ENCODE measurements at places on chromosomes 1 and 21. TPM values are rescaled to one million over a fixed set of nuclear protein-coding genes. Genes with fewer than 3 reads are reported as not detected.

DNA sequence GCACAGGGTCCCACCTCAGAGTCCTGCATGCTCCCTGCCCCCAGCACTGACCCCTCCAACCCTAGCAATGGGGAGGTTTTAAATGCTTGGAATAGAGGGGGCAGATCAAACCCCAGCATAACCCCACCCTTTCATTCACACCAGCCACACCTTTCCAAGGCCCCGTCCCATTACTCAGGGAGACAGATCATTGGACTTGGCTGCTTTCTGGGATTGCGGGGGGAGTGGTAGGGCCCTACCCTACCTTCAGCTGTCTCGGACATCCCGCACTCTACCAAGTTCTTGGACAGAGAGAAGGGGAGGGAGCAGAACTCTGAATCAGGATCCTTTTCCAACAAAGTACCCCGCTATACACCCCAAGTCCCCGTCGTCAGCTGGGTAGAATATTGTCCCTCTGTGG is 983 bp downstream of the PADI2 start:
- DNase-seq = no peak

GRCh38 chr1:185804206-185804605 is 70.0 kb downstream of the HMCN1 start:
- DNase-seq = no peak

DNA sequence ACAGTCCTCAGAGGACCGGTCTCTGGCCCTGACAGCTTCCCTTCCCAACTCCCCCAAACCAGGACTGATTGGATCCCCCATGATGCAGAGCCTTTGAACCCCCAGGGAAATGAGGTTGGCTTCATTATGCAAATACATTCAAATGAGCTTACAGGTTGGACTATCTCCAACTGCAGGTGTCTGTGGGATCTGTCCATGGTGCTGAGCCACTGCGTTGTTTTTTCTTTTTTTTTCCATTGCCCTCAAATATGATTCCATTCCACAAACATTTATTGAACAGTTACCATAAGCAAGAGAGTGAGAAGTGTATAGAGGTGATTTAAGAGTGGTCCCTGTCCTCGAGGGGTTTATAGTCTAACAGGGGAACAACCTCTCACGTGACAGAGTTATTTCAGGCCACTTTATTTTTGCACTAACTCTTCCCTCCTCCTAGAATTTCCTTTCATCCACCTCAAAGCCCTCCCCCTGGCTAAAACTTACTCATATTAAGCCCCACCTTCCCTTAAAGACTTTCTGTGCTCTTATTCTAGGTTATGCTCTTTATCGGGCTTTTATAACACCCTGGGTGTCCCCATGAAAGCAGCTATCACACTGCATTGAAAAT is 21.9 kb downstream of the DLGAP3 start:
- DNase-seq = no peak

GRCh38 chr1:119679223-119679622 is 31.2 kb upstream of the ZNF697 start:
- no peak for DNase-seq

DNA sequence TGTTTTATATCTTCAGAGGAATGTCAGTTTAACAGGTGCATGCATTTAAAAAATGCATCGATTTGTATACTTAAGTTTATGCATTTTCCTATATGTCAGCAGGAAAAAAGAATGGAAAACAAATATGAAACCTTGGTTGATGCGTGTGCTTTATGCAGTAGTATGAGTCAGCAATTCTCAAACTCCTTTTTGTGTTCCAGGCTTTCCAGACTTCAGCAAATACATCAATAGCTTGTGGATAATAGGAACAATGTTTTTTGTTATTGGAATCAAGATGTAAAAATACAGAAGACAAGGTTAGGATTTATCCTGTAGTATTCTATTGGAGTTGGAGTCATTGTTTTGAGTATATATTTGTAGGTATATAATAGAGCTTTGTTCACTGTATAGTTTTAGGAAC is 45.2 kb downstream of the CHODL start:
- DNase-seq = no peak

DNA sequence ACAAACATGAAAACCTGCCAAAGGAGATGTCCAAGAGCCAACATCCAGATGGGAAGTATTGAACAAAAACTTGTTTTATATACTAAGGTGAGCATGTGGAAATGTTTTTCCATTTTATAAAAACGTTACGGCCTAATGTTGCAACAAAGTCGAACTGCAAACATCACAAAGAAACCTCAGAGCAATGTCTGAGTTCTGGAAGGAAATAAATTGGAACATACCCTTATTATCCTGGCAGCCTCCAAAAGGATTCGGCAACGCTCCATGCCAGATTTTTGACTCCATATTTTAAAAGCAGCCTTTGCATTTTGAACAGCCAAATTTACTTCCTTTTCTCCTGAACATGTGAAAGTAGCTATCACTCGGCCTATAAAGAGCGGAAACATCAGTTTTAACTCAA is 3.3 kb downstream of the ALDH9A1 start:
- DNase-seq = no peak

DNA sequence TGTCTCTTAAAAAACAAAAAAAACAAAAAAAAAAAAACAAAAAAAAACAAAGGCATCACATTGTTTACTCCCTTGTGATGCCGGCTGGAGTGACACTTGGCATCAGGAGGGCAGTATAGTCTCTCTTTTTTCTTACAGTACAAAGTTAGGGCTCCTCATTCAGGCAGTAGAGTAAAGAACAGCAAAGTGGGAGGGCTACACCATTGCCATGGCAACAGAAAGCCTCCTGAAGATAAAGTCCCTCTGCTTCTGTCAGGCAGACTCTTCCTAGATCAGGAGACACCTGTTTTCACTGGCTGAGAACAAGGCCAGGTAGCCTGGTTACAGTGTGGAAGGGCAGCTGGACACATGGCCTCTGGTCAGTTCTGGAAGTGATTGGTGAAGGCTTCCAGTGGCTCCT is 41.3 kb upstream of the RAB3GAP2 start:
- no peak for DNase-seq

The ATP5PF gene
- total RNA-seq = 36.6 TPM

GRCh38 chr1:158155673-158156072 is 25.0 kb upstream of the CD1D start:
- DNase-seq = no peak

The NBPF4 gene
- total RNA-seq = not detected

GRCh38 chr1:240008298-240008697 is 83.4 kb upstream of the FMN2 start:
- DNase-seq = no peak

The TAS1R1 gene
- not detected for total RNA-seq

- DNase-seq = peak; percentile 51
Measured at GRCh38 chr1:178867670-178868069, 3.2 kb downstream of the ANGPTL1 start.

DNA sequence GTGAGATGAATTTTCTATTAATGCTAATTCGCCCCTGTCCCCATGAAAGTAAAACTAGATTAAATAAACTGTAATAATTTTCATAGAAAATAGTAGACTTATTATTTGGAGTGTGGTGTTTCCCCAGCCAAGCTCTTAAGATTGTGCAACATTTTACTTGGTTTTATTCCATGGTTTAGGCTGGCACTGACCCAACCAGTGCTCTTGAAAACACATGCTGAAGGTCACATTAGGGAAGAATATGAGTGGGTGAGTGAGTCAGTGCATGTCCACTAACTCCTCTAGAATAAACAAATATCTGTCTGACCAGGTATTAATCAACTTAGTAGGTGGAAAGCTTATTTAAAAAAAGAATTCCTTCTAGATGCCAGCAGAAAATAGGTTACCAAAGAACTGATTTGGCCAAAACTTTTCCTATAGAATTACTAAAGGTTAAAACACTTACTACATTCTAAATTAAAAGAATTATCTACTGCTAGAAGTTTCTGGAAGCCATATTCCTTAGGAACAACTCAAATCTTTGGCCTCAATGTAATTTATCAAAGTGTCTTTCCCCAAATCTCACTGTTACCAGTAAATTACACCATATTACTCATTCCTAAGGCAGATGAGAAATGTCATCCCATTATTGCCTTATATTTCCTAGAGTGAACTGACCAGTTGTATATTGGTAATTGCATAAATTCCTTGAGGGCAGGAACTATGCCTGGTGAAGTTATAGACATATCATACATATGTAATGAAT is 89.7 kb upstream of the RGS1 start:
- no peak for DNase-seq

DNA sequence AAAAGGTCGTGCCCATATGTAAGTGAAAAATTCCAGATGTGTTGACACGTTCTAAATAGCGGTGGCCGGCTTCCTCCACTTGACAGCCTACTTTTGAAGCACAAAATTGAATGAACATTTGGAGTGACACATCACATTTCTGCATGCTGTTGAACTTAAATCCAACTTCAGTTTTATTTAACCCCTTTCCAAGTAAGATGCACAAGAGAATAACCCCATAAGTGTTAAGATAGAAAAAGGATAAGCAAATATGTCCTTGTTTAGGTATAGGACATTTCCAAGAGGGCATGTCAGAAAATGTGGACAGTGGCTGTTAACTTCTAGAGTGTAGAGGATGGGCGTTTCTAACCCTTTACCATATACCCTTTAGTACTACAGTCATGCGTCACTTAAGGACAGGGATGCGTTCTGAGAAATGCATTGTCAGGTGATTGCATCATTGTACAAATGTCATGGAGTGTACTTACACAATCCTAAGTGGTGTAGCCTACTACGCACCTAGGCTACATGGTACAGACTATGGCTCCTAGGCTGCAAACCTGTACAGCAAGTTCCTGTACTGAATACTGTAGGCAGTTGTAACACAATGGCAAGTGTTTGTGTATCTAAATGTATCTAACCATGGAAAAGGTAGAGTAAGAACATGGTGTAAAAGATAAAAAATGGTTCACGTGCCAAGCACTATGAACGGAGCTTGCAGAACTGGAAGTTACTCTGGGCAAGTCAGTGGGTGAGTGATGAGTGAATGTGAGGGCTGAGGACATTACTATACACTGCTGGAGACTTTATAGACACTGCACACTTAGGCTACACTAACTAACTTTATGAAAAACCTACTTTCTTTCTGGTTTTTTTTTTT is 9.3 kb upstream of the FAM89A start:
- no peak for DNase-seq

DNA sequence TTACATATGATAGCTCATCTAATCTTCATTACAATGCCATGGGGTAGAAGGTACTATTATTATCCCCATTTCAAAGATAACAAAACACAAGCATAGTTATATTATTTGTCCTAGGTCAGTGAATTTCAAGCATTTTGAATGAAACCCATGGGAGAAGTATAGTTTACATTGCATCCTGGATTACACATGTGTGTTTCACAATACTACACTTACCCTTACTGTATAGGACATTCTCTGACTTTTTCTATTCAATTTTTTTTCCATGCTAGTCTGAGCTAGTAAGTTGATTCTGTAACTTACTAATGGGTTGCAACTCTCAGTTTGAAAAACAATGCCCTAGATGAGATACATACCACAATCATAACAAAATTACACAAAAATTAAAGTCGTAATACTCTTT is 8.7 kb upstream of the GPX7 start:
- DNase-seq = no peak

DNA sequence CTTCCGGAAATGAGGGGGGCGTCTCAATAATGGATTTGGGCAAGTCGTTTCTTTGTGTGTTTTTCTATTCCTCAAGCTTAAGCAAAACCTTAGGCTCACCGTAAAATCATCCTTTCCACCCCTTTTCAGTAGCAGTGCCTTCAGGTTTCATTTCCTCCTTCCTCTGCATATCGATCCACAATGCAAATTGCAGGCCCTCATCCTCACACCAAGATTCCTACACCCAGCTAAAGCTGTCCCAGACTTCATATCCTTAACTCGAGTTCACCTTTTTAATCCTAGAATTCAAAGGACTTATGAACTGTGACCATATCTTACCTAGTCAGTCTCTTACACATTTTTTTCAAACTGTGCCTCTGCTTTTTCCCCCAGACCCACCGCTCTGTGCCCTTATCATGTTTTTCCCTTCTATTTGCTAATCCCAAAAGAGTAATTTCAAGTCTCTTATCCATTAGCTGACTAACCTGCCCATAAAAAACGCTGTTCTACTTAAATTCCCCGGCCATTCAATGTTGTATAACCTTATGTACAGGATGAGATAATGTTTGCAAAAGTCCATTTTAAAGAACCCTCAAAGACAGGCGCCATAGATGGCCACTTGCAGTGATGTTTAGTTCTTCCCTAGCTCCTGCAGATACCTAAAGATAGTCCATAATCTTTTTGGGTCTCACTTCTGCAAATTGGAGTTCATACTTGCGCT is 1.5 kb downstream of the AKIRIN1 start:
- DNase-seq = peak; percentile 71

The ITGB2 gene
- 86.7 TPM for total RNA-seq

DNA sequence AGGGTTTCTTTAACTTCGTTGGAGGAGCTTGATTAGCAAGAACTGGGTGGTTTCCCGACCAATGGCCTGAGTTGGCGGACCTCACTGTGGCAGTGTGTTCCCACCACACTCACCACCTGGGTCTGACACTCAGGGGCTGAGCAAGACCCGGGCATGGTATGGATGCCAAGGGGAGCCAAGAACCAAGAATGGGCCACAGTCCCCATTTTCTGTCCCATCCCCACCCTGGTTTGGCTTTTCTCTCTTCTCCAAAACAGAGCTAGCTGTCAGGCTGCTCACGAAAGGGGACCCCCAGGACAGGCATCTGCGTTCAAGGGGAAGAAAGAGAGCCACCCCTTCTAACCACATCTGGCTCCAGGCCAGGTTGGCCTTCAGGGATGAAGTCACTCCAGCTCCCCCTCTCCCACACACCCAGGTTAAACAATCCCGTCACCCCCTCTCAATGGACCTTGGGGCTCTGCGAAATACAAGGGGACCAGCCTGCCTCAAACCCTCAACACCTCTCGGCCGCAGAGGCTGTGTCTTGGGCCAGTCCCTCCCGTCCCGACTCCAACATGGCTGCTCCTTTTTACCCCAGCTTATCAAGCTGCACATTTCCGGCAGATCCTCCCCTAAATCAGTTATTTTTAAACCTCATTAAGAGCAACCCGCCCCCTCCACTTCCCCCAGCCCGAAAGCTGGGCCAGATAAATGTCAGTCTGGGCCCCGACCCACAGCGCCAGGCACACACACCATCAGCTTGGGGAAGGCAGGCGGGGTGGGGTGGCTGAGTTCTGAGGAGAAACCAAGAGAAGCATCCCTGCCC is 3.4 kb downstream of the TAGLN2 start:
- no peak for DNase-seq

The OR2T11 gene
- total RNA-seq = 4.9 TPM

The GRIK1 gene
- total RNA-seq = not detected

DNA sequence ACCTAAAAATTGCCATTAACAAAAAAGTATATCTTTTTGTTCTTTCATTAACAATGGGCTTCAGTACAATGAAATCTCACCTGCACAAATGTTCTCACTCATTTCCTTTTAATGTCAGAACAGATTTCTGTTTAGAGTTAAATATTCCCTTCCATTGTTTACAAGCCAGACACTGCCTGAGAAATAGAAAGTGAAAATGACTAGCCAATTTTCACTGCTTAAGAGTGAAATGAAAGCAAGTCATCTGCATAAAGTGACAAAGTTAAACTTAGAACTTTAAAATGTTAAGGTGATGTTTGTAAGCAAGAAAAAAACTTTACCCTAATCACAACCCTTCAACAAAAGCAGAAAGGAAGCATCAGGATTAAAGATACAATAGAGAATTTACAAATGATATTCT is 27.5 kb downstream of the COA6 start:
- DNase-seq = peak; percentile 33

The HUNK gene
- total RNA-seq = 0.07 TPM

The FCRL6 gene
- 0.19 TPM for total RNA-seq

The MSH4 gene
- 1.7 TPM for total RNA-seq
